ENCODE measurements at places on chromosomes 2 and 18.

GRCh38 chr2:57842531-57842930 lies 204.1 kb upstream of the VRK2 start:
- peak; percentile 74 for DNase-seq

GRCh38 chr2:186641807-186642321 lies 52.0 kb upstream of the FAM171B start:
- DNase-seq: peak; percentile 84

- DNase-seq: peak; percentile 18
Measured at GRCh38 chr18:55268151-55268601, 308.9 kb upstream of the CCDC68 start.

DNA sequence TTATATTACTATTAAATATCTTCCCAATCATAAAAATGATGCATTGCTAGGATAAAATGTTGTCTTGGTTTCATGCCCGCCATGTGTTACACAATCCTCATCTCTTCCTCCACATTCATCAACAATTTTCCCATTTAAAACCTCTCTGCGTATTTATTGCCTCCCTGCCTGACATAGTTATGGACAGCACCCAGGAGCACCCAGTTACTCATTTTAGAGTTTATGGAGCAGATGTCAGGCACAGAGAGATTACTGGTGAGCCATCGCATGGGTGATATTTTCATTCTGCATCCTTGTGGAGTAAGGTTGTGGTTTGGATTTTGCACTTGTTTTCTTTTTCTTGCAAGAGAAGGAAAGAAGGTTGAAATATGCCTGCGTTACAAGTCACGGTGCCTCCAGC lies 116.7 kb upstream of the NPAS2 start:
- DNase-seq: no peak

DNA sequence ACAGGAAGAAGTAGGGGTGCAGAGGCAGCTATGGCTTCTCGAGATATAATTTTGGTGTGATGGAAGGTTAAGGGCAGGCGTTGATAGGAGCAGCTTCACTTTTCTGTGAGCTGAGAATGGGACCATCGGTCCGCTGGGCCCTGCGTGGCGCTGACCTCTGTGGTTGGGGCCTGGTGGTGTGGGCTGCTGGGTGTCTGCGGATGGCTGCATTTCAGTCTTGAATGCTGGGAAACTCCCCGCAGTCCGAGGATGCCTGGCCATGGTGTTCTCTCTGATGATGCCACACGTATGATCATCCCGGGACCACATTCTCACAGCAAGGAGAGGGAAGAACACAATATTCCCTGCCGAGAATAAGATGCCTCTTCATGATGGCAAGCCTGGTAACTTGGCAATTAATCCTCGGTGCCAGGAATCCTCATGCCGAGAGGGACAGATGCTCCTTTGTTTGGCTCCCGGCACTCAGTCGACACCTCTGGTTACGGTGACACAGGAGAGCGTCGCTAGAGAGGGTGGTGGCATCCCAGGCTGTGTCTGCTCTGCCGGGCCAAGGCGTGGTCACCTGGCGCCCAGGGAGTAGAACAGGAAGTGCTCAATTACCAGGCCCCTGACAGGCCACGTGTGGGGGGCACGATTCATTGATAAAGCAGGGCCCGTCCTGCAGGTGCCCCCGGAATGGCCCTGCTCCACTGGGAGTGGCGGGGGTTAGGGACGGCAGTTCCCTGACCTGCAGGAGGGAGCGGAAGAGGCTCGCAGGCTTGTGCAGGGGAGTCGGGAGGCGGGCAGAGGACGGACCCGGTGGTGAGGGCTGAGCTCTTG lies 119.4 kb upstream of the CTDP1 start:
- DNase-seq: no peak
